ENCODE measurements at places on chromosomes 2 and 18. TPM values are rescaled to one million over a fixed set of nuclear protein-coding genes. Genes with fewer than 3 reads are reported as not detected.

DNA sequence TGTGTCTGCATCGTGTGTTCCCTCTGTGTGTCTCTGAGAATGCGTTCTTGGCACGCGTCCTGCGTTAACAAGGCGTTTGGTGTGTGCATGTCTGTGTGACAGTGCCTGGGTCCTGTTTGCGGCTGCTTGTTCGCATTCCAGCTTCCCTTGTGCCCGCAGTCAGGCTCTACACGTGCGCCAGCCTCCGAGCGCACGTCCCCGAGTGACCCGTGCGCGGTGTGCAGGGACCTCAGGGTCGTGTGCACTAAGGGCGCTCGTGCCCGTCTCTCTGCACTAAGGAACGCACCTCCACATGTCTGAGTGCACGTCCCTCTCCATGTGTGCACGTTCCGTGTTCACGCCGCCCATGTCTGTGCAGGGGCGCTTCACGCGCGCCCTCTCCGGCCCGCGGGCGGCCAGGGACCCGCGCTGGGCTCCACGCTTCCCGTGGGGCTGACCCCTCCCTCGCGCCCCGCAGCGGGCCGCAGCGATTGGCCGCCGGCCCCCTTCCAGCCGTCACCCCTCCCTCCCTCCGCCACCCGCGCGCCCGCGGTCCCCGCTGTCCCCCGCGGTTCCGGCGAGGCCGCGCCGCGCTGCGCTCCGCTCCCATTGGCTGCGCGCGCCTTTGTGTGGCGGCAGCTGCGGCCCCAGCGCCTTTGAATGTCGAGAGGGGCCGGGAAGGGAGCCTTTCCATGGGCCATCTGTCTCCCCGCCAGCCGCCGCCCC is 229.4 kb downstream of the HAUS1 start:
- peak; percentile 19 for DNase-seq
- peak overlapping the region; percentile 78 for H3K4me3 ChIP-seq
- peaks cover 70% of the 10 kb centered on the region for H3K27me3 ChIP-seq
- no peak overlapping the region for H3K27ac ChIP-seq
- H3K36me3 ChIP-seq, result peaks cover 10% of the 10 kb centered on the region
- peaks cover 19% of the 10 kb centered on the region for H3K4me1 ChIP-seq

- H3K4me3 ChIP-seq, result no peak overlapping the region
- no peaks in the 10 kb centered on the region for H3K36me3 ChIP-seq
- DNase-seq, result no peak
- H3K27ac ChIP-seq, result peak overlapping the region; percentile 53
Measured at GRCh38 chr2:153134725-153135124, 343.8 kb downstream of the RPRM start.

DNA sequence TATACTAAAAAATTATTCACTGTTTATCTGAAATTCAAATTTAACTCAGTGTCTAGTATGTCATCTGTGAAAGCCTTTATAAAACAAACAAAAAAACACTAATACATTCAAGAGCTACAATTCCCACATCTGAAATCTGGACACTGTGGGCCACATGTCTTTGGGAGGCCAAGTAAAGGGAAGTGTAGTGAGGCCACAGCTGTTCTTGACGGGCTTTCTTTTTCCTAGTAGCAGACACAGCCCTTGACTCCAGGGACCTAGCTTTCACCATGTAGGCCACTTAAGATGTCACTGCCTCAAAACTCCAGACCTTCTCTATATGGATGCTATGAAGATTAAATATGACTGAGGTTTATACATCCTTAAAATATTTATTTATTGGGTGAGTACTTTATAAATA is 91.1 kb downstream of the RBMS1 start:
- peaks cover 36% of the 10 kb centered on the region for H3K4me1 ChIP-seq
- DNase-seq, result no peak
- H3K36me3 ChIP-seq, result peaks cover 21% of the 10 kb centered on the region
- H3K27ac ChIP-seq, result peak overlapping the region; percentile 91

DNA sequence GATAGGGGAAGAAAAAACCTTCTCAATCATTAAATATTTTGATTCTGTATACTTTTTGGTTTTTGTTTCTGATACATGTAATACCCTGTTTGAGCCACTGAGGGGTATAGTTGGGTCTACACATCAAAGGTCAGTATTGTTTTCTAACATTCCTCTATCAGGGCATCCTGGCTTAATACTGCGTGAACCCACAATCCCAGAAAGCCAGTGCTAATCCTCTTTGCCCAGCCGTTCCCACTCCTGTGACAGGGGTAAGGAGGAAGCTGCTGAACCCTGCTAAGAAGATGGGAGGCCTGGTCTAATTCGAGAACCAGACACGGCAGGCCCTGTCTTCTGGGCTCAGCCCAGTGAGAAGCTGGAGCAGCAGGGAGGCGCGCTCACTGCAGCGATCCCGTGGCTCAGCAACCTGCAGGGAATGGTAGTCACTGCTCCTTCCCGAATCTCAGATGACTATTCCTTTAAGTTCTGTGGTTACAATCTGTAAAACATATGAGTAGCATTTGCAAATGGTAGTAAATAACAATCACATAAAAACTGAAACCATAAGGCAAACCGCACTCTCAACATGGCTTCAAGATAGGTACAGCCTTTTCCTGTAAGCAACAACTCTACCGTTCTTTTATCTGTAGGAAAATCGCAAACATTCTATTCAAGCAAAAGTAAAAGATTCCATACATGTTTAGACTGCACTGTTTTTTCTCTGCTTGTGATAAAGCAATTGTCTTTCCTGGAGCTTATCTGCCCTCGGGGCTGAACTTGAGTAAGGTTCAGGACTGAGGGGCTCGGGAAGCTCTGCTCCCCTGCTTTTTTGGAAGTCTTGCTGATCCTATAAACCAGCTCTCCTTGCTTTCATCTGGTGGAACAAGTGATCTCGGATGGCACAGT is 87.0 kb downstream of the EPB41L3 start:
- H3K36me3 ChIP-seq, result no peaks in the 10 kb centered on the region
- H3K27ac ChIP-seq, result no peak overlapping the region
- DNase-seq, result no peak
- H3K27me3 ChIP-seq, result peaks cover 12% of the 10 kb centered on the region

DNA sequence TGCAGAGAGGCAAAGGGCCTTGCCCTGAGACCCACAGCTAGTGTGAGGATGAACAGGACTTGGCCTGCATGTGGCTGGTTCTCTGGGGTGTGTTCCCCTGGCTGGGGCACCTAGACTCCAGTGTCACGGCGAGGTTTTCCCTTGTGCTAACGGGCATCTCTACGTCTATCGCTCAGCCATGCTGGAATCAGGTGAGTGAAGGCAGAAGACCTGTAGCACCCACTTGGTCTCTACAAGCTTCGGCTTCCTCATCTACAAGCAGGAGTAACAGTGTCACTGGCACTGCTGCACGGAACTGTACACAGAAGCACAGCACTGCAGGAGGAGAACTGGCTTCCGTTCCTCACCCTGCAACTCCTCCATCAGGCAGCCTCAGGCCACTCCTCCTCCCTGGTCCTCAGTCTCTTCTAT is 30.6 kb downstream of the HS1BP3 start:
- H3K4me3 ChIP-seq, result no peak overlapping the region
- no peak for DNase-seq
- H3K27me3 ChIP-seq, result no peaks in the 10 kb centered on the region
- H3K36me3 ChIP-seq, result peaks cover 13% of the 10 kb centered on the region

- no peak overlapping the region for H3K4me3 ChIP-seq
- no peaks in the 10 kb centered on the region for H3K4me1 ChIP-seq
- no peaks in the 10 kb centered on the region for H3K27me3 ChIP-seq
- DNase-seq, result peak; percentile 53
Measured at GRCh38 chr2:154623819-154624218, 74.7 kb upstream of the KCNJ3 start.

Gene ALKAL2
- total RNA-seq, result not detected

Data from Calu3 (cell line).